ENCODE measurements at places on chromosomes 2 and 18.

DNA sequence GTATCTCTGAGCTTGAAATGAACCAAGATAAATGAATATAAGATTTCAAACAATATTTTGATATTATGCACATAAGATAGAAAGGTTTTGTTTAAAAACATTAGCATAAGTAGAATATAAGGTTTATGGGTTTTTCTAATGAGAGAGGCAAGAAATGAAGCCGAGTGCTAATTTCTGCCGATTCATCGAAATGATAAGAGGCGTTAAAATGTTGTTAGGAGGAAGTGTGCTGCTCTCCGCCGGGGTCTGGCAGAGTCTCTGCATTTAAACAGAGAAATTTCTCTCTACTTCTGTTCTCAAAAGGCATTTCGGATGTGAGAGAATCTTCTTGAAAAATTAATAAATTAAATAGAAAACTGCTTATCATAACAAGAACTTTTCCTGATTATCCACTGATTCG, 83.6 kb downstream of the MRPS9 start:
- DNase-seq: no peak

DNA sequence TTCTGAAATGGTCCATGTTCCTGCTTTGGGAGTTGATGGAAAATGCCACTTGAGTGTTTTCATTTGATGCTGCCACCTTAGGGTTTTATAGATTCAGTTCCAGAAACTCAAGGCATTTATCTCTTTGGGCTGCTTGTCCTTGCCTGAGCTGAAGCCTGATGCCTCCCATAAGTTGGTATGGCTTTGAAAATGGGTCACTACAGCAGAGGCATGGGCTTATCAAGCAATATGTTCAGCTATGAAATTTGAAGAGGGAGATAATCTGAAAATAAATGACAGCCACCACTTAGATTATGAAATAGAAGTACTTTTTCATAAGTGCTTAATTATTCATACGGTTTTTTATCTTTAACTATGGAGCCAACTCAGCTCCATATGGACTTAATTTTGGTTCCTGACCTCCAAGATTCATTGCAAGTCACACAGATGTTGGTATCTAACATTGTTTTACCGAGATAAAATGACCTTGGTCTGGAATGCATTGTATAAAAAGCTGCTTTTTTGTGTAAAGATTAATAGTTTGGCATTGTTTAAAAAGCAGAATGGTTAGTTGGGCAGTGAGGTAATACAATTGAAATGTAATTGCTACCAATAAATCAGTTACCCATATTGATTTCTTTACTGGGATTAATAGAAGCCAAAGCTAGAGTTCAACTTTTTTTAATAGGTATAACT, 4.5 kb downstream of the SLC14A1 start:
- DNase-seq: no peak

DNA sequence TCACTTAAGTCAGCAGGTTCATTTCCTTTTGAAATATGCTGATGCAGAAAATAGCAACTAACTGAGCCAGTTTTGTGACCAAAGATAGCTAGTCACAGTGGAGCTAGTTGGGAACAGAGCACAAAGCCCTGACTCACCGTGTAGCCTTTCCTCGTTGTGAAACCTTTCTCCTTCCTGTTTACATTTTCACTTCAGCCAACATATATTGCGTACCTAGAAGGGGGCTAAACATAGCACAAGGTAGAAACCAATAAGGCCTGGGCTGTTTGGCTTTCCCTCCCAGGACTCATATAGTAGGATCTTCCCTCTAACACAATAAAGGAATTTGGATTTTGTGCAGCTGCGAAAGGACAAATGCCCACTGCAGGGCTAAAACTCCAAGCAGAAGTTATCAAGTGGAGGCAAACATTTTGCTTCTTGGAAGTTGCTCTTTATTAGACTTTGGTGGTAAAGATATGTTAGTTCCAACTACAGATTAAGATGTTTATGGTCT, 24.5 kb upstream of the LPIN2 start:
- DNase-seq: no peak

DNA sequence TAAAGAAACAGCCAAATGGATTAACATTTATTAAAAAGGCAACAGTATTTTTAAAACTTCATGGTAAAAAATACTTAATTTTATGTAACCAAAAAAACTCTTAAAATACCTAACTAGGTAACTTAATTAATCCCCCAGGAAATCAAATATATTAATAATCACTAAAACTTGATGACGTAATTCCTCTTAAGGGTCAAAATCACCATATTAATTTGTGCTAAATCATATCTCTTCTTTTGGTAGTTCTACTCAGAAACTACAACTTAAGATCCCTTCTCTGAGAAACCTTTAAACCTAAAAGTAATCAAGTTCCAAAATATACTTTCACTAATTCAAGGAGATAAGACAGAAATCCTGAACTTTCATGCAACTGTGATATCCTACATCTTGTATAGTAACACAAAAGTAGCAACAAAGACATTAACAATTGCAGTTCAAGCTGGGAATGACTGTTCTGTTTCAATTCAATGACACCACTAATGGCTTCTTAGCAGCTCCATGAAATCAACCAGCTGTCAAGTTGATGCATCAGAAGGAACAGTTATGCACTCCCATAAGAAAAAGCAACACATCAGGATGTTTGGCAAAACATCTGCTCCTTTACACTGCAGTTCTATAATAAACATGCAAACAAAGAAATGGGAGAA, 4.0 kb downstream of the BAZ2B start:
- DNase-seq: no peak

DNA sequence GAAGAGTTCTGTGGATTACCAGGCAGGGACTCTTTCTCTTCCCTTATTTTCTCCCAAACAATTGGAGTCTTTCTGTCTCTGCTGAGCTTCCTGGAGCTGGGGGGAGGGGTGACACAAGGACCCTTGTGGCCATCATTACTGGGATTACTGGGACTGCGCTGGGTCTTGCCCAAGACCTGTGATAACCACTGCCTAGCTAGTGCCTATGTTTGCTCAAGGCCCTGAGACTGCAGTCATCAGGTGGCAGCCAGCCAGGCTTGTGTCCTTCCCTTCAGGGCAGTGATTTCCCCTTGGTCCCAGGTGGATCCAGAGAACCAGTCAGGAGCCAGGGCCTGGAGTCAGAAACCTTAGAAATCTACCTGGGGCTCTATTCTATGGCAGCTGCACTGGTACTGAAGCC, 355.6 kb downstream of the PARD3B start:
- DNase-seq: no peak
